Amniotic stem cell (primary cell): ENCODE measurements at places on chromosomes 5 and 9.

DNA sequence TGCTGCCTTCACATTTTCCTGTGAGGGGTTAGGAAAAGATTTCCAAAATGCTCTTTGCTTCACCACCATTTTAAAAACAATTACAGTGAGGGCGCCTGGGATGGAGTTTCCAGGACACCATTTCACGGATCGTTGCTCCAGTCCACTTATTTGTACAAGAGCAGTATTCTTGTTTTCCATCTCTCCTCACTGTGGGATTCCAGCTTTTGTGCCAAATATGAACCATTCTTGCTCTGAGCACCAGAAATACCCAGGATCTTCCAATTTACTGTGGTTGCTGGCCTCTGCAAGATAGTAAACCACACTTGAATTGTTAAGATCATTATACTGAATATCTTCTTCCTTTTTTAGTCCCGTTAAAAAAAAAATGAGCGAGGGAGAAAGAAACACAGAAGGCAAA is 899.5 kb downstream of the TLE1 start:
- DNase-seq = no peak

DNA sequence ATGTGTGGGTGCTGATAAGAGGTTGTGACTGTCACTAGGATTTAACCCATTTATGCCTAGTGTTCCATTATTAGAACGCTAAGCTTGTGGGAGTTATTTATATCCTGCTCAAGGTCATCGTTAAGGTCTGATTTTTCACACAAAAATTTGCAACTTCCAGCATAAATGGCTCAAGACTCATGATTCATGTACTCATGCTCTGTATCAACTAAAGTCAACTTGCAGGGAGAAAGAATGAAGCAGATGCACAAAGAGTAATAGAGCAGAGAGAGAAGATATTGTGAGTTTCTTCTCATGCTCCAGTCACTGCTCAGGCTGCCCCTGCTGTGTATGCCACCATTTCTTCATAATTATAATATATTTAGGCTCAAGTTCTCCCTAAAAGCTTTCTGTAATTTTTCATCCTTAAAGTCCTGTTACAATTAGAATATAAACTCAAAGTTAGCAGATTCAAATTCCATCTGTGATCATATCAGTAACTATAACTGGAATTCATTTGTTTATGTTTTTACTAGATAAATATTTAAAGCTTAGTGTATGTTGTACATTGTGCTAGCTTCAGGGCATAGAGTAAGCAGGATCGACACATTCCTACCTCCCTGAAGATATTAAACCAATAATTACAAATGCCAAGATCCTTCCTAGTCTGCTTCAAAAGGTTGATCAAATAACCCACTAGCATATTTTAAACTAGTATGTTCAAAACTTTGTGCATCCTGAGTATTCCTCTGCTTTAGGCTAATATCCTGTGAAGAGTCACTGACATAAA is 136.7 kb downstream of the NUDT12 start:
- DNase-seq = no peak

DNA sequence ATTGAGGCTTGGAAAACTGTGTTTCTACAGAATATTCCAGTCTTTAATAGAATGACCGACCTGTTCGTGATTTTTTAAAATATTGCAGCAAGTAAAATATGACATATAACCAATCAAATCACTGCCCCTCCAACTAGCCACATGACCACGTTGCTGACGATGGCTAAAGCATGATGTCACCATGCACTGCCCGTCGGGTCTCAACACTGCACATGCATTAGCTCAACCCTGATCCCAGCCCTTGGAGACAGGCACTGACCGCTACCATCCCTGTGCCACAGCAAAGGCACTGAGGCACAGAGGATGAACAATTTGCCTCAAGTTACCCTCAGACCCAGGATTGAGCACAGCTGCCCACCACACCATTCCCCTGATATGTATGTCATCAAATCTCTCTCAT is 13.5 kb downstream of the DDX31 start:
- DNase-seq = no peak

- DNase-seq = no peak
These were observed 4.3 kb upstream of the EMB start for GRCh38 chr5:50445296-50445949.

DNA sequence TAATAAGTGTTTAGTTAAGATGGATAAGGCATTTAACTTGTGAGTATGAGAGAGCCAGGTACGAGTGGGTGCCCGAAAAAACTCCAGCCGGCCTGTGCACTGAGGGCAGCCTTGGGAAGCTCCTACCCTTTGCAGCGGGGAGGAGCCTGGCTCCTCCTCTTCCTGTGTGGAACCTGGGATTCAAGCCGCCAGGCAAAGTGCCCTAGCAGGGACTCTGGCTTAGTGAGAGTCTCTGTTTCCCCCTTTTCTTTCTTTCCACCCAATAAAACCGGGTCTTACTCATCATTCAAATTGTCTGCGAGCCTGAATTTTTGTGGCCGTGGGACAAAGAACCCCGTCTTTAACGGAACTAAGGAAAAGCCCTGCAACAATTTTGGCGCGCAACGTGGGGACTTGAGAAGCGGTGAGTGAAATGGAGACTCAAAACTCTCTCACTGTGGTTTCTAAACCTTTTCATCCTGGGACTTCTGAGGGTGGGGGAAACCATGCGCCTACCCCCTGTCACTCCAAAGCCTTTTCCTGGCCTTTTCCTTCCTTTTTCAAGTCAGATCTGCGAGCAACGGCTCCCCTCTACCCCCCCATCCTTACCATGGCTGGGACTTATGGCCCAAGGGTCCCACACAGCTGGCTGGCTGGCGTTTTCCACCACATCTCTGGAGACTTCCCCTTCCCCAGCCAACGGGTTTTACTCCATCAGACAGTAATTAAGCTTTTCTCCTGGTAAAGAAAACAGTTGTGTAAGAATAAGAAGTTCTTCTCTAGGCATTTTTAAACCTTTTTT is 535.7 kb upstream of the ACO1 start:
- DNase-seq = no peak

DNA sequence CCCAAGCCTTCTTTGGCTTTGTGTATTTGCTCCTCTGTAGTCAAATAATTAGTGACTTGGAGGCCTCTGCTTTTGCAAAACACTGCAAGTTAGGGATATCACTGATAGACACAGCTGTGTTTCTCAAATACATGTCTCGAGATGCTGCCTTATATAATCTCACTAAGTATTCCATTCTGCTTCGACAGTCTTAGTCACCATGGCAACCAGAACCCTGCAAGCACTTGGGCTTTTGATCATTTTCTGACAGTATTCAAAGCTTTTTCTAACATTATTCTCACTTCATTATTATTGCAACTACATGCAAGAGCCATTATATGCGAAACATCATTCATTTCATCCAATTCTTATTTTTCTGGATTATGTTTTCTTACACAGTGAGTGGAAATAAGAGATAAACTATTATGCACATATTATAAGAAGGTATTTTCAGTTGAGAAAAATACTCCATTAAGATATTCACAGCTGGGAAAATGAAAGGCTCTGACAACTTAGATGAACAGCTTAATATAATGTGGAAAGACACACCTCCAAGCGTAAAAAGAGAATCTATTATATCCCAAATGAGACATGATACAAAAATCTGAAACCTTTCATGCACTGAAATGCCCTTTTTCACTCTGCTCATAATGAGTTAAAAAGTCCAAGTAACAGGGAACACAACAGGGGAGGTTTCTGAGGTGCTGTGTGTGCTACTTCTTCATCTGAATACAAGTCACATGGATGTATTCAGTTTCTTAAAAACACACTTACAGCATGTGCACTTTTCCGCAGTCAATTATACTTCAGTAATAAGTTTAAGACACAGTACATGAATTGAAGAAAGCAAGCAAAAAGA is 93.9 kb downstream of the SCAI start:
- DNase-seq = no peak

- no peak for DNase-seq
These were observed 5.9 kb downstream of the LPCAT1 start for GRCh38 chr5:1517838-1518237.

GRCh38 chr5:66089384-66089783 is 54.7 kb upstream of the SREK1 start:
- no peak for DNase-seq

- DNase-seq = no peak
These were observed 1568.9 kb upstream of the ACO1 start for GRCh38 chr9:30815585-30815984.

- DNase-seq = no peak
These were observed 107.7 kb downstream of the TENT4A start for GRCh38 chr5:6820851-6821479.

GRCh38 chr5:126963822-126964375 is 66.5 kb downstream of the MARCHF3 start:
- DNase-seq = no peak
